D721Med (cell line): ENCODE measurements at places on chromosomes 2 and 18.

GRCh38 chr2:101832114-101832513 is 134.6 kb downstream of the MAP4K4 start:
- no peak for DNase-seq

DNA sequence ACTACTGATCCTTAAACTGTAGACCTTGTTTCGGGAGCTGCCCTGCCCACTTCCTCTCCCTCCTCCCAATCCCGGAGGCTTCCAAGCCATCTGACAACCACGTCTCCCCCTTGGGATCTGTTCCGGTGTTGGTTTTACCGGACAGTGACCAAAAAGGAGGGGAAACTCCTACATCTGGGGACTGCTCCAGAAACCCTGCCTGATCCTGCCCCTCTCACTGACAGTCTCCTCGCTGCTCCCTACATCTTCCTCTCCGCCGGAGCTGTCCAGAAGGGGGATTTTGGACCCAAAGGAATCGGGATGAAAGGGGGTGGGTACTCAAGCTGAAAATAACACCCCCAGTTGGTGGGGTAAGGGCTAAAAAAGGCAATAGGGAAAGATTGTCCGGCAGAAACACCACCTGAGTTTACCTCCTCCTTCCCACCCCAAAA is 1.5 kb downstream of the INO80D start:
- DNase-seq = no peak

DNA sequence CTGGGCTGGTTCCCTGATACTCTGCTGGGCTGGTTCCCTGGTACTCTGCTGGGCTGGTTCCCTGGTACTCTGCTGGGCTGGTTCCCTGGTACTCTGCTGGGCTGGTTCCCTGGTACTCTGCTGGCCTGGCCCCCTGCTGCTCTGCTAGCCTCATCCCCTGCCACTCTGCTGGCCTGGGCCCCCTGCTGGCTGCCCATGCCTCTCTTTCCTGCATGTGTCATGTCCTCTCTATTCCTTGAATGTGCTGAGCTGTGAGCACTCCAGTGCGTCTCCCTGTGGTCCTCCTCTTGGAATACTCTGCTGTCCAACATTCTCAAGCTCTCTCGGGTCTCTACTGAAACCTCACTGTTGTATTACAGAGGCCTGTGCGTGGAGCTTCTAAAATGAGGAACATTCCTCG is 216.3 kb downstream of the RNF144A start:
- no peak for DNase-seq

DNA sequence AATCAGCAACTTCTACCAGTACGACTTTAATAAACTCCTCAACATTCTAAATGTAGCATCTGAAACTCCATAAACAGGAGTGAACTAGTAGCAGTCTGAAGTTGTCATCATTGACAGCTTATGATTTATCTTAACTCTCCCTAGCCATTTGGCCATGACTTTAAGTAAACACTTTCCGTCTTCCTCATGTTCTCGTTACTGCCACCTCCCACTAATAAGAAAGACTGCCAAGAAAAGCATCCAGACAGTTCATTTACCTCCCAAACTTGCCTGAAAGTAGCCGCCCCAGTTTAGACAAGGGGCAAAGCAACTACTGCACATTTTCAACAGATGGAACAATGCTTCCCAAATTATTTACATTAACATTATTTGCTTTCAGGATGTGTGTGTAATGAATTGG is 287.5 kb downstream of the OSR1 start:
- no peak for DNase-seq

- no peak for DNase-seq
Observed at GRCh38 chr2:144516411-144516980, 3.4 kb downstream of the ZEB2 start.

- DNase-seq = no peak
Observed at GRCh38 chr2:103808814-103809213, 1045.1 kb upstream of the POU3F3 start.

- DNase-seq = no peak
Observed at GRCh38 chr18:54209471-54210180, 14.8 kb downstream of the MBD2 start.

- DNase-seq = no peak
Observed at GRCh38 chr2:154693741-154694340, 4.7 kb upstream of the KCNJ3 start.

- DNase-seq = no peak
Observed at GRCh38 chr18:10566390-10566789, 40.6 kb downstream of the NAPG start.

DNA sequence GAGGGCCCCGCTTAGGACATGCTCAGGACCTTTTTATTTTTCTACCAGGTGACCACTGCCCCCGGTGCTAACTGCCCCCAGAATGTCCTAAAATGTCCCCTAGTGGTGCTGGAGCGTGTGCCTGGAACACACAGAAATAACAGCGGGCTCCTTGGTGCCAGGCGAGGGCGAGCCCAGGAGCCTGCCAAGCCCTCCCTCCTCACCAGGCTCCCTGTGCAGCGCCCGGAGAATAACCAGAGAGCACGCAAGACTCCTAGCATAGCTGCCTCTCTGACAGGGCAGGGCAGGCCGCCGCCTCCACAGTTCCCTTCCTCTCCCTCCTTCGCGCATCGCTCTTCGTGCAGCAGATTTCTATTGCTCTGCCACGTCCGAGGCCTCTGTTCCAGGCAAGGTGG is 84.3 kb upstream of the ZNF516 start:
- no peak for DNase-seq

DNA sequence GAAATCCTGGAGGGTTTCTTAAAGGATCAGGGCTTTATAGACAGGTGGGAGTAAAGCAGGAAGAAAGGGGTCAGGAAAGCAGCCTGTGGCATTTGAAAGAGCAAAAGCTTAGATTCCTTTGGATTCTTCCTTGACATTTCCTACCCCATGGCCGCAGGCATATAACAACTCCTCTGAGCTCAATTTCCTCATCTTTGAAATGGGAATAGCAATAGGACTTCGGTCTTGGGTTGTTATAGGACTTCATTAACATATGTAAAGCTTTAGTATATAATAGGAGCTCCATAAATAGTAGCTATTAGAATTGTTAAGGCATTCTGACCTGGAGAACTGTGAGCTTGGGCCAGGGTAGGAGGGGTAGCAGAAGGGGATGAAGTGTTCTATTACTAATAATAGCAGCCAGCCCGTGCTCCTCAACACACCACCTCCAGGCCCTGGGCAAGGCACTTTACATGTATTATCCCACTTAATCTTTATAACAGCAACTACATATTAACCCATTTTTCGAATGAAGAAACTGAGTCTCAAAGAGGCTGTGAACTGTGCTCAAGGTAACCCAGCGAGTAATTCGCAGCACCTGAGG is 10.6 kb downstream of the ZFP36L2 start:
- no peak for DNase-seq

- no peak for DNase-seq
Observed at GRCh38 chr18:54798186-54798585, 30.1 kb upstream of the RAB27B start.

DNA sequence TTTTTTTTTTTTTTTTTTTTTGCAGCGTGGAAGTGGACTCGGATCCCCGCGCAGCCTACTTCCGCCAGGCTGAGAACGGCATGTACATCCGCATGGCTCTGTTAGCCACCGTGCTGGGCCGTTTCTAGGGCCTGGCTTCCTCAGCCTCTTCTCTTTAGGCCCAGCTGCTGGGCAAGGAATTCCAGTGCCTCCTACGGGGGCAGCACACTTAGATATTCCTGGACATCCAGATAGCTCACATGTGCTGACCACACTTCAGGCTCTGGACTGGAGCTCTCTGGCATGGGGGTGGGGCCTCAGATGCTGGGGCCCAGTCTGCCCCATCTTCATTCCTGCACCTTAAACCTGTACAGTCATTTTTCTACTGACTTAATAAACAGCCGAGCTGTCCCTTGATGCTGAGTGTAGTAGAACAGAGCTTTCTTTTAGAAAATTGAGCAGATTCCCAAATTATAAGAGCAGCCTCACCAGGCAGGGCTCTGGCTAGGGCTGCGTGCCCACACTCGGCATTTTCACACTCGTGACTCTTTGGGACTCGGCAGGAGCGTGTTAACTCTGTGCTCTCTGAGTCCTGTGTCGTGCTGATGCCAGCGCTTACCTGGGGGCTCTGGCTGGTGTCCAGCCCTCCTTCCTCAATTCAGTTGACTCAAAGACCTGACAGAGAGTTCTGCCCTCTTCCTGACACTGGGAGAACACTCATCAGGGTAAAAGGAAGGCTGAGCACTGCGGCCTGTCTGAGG is 19.3 kb downstream of the SLC30A3 start:
- DNase-seq = no peak

GRCh38 chr2:98170076-98170475 is 83.1 kb downstream of the VWA3B start:
- no peak for DNase-seq

GRCh38 chr2:239298116-239298804 is 102.6 kb downstream of the HDAC4 start:
- no peak for DNase-seq

GRCh38 chr2:95509408-95509807 is 24.9 kb upstream of the TRIM43B start:
- DNase-seq = no peak

DNA sequence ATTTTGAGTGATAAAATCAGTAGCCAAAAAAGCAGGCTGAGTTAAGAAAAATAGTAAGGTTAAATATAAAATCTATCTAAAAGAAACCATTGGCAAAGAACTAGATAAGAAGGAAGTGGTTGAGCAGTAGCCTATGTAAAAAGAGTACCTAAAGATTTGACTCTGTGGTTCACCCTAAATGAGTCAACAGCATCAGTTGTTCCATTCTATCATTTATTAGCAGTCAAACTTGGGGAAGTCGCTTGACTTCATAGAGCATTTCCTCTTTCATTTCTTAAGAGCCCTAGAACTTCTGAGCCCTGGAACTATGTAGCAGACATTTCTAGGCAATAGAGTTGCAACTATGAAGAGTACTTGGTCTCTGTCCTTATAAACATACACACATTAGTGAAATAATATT is 381.7 kb downstream of the NUP35 start:
- no peak for DNase-seq

DNA sequence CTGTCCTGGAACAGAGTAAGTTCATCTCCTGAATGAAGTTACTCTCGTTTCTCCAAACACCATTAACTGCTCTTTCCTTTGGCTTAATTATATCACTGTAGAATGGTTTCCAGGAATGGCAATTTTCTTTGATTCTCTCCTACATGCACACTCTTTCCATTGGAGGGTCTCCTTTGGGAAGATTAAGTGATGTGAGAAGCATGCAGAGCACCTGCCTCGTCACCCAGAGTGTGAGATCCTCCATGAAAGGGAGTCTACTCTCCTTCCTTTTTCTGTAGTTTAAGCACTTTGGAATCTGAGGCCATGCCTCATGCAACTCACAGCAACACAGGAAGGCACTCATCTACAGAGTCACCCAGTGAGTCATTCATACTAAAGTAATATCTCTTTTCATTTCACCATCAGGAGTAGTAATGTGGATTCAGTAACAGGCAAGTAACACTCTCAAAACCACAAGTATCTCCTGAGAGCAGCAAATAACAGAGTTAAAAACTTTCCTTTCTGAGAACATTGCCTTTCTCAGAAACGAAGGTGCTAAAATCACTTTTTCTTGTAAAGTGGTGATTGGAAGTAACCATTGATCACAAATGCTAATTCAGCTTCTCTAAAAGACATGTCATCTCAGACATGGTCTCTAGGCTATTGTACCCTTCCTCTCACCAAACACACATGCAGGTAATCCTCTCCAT is 52.8 kb upstream of the IL1RL1 start:
- no peak for DNase-seq

DNA sequence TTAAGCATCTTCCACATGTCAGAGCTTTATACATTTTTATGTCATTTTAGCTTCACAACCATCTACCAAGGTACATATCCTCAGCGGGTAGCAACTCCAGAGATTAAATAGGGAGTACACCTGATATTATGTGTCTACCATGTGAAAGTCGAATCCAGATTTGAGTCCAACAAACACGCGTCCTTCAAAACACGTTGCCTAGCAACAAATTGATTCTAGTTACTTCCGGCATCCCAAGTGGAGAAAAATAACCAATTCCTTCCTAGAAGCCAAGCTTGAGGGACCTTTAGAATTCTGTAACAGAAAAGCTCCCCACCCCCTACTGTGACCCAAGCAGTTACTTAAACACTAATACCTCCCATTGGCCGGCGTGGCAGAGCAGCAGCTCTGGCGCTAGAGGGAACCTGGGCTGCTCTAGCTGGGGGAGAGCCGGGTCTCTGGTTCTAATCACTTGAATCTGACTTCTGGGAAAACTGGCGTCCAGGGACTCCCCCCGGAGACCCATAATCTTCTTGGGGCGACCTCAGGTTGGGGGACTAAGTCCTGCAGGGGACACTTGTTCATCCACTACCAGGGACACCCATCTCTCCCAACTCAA is at the start of gene ERICH2:
Gene ERICH2 (plus strand): TSS at position 371 of the 598 bp plus-strand sequence. CDS start 304 bp downstream, outside the sequence.
- DNase-seq = no peak

GRCh38 chr2:205610437-205610836 is 71.9 kb upstream of the NRP2 start:
- DNase-seq = no peak

DNA sequence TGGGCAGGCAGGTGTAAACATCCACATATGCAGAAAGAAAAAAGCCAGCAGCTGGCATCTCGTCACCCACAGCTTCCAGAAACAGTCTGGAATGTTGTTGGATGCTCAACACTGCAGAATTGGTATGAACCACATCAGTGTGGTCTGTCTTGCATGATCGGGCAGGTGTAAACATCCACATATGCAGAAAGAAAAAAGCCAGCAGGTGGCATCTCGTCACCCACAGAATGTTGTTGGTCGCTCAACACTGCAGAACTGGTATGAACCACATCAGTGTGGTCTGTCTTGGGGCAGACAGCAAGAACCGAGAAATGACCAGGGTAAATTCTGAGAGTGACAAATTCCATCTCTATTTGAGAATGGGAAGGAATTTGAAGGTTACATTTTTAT is 39.6 kb downstream of the DOCK10 start:
- DNase-seq = no peak

- DNase-seq = no peak
Observed at GRCh38 chr18:32759611-32760167, 13.1 kb downstream of the KLHL14 start.

DNA sequence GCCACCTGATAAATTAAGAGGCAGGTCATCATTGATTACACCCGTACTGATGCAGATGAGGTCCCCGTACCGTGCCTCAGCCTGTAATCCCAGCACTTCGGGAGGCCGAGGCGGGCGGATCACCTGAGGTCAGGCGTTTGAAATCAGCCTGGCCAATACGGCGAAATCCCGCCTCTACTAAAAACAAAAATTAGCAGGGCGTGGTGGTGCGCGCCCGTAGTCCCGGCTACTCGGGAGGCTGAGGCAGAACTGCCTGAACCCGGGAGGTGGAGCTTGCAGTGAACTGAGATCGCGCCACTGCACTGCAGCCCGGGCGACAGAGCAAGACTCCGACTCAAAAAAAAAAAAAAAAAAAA is 683 bp upstream of the ENOSF1 start:
- no peak for DNase-seq

- DNase-seq = no peak
Observed at GRCh38 chr2:204732019-204732418, 186.7 kb downstream of the PARD3B start.

DNA sequence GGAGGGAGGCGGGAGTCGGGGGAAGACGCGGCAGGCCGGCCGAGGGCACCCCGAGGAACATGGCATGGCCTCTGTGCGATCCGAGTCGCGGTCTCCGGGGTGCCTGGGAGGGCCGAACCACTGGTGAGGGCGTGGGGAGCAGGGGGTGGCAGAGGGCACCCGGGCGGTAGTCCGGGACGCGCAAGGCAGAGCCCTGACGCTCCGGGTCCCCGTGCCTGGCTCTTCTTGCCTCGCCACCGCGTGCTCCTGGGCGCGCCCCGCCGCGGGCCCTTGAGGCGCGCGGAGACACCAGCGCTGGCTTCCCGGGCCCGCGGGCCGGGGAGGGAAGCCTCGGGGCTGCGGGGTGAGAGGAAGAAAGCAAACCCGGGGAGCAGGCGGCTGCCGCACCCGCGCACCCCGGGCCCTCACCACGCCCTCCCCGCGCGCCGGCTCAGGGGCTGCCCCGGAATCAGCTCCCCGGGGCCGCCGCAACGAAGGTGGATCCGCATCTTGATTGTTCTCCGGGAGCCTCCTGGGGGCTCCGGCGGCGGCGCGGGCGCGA is 4.3 kb downstream of the SOX11 start:
- no peak for DNase-seq
